Inflammatory macrophage treated with lipopolysaccharide for 4 hours (primary cell): ENCODE measurements at places on chromosomes 2 and 18.

DNA sequence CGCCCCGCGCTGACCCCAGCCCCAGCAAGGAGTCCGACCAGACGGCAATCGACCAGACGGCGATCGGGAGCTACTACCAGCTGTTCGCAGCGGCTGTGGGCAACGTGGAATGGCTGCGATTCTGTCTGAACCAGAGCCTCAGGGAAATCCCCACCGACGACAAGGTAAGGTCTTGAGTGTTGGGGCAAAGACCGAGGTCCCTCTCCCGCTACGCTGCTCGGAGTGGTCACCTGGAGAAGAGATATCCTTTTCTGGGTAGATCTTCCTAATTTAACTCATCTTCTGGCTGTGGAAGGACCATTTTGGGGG lies 704 bp downstream of the ANKRD53 start:
- no peak for DNase-seq

GRCh38 chr2:95074663-95075439 lies 46.8 kb downstream of the MRPS5 start:
- DNase-seq: no peak

DNA sequence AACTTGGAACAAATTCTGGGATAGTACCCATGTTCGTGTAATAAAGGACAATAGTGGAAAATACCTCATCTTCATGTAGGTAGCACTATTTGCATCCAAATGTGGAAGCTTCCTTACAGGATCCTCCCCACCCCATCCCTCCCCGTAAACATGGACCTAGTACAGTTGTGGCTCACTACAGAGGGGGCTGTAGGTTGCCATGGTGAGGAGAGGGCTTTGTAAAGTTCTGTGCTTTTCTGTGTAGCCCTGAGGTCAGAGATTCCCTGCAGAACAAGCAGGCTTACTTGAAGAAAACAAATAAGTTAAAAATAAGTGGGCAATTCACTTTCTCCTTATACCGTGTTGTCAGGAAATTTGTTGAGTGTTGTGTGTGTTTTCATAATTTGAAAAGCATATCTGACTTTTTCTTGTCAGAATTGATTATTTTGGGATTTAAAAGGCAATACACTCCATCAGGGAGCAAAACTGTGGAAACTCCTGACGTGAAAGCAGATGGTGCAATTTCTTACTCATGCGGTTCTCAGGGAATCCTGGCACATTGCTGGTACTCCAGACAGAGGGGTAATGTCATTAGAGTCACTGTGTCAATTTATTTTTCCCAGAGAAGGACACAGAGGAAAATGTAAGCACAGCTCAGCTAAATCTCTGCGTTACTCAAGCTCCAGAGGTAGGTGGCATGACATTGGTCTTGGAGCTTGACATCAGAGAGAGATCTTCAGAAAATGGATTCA lies 174.2 kb upstream of the LHCGR start:
- DNase-seq: no peak

- DNase-seq: no peak
These were observed 54.6 kb downstream of the IL1R2 start for GRCh38 chr2:102046135-102046986.

DNA sequence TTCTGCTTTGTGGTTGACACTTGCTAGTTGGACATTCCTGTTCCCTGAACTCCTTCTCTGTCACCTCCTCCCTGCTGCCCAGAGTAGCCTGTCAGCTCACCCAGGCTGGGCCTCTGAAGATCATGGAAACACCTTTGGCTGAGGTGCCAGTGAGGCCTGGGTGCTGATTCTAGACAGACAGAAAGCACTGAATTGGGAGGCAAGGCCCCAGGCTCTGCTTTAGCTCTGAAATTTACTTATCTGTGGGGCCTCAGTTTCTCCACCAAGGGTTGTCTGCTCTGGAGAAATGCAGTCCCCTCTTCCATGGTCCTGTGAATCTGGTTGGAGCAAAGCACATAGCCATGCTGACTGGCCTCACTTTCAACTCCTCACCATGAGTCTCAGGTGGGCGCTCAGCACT lies 104.6 kb upstream of the SIX3 start:
- DNase-seq: no peak

GRCh38 chr2:27324720-27325119 lies 1.8 kb upstream of the MPV17 start:
- no peak for DNase-seq
